Panc1 (cell line): ENCODE measurements at places on chromosomes 4 and X.

DNA sequence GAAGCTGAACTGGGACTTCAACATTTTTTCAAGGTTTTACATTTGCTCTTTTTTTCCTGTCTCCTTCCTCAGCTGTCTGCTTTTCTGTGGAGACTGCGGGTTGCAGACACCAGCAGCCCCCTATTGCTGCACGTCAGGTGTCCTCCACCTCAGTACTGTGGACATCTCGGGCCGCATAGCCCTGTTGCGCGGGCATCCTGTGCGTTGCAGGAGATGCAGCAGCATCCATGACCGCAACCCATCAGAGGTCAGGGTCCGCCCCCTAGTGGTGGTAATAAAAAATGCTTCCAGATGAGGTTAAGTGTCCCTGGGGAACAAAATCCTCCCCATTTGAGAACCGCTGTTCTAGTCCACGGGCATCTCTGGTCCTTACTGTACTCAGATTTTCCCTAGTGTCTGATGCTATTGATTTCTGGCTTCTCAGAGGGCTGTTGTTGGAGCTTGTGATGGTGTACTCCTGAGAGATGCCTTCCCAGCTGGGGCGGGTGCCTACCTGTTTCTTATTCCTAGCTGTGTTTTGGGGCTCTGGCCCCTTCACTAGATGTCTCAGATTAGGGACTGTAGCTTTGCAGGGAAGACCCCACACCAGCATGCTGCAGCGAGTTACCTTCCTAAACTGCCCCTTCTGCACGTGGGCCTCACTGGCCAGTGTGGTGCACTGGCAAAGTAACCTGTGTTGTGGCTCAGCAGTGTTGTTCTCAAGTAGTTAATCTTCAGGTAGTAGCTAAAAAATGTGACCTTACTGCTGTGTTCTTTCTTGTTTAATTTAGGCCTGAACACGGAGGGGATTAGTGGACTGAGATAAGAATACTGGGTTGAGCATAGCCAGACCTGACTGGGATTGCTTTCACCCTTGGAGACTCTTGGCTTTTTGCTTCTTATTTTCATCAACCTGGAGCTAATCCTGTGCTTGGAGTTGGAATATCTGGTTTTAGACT lies 28.2 kb downstream of the NSD2 start:
- peak; percentile 41 for DNase-seq

DNA sequence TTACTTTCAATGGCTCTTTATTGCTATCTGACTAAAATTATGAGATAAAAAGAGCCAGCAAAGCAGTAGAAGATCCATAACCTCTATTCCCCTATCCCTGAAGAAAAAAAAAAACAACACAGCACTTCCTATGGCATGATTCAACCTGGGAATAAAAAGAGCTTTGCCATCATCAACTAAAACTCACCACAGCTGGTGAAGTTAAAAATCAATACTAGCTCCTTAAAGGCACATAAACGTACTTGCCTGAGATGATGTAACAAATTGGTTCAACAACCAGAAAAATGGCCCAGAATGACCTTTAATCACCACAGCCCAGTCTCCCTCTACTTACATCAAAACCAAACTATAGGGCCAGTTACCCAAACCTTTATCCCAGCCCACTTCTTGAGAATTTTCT lies 153.8 kb downstream of the MAML3 start:
- DNase-seq = no peak

- no peak for DNase-seq
Observed at GRCh38 chr4:48047421-48047844, 30.9 kb downstream of the NIPAL1 start.

DNA sequence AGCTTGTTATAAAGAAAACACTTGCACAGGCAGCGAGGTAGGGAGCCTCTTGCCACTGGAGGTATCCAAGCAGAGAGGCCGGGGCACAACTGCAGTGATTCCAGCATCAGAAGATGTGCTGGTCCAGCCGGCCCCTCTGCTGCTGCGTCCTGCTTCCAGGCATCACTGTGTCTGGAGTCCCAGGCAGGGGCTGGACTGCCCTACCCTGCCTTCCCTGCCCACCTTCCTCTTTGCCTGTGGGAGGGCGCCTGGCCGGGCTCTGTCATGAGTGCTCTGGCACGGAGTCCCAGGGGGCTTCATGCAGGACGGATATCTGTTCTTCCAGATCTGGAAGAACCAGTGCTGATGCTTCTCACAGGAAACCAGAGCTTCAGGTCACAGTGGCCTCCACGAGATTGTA lies 187.6 kb upstream of the PSAPL1 start:
- DNase-seq = no peak

GRCh38 chr4:151770154-151770553 lies 9.3 kb upstream of the GATB start:
- no peak for DNase-seq

- DNase-seq = no peak
Observed at GRCh38 chr4:94412019-94412657, 39.6 kb upstream of the PDLIM5 start.

GRCh38 chrX:150874448-150874847 lies 24.0 kb downstream of the CD99L2 start:
- DNase-seq = no peak

- peak; percentile 22 for DNase-seq
Observed at GRCh38 chr4:10157478-10158332, 41.1 kb upstream of the WDR1 start.

GRCh38 chr4:177441803-177442622 lies at the start of gene AGA:
Gene AGA (minus strand): TSS chr4:177442437. CDS start chr4:177442375, 62 bp downstream.
- DNase-seq = peak; percentile 65

- DNase-seq = no peak
Observed at GRCh38 chr4:8819473-8820177, 52.0 kb downstream of the HMX1 start.

GRCh38 chrX:10698318-10698640 lies 77.9 kb upstream of the MID1 start:
- no peak for DNase-seq

GRCh38 chr4:2949782-2950125 lies 13.5 kb downstream of the NOP14 start:
- no peak for DNase-seq

DNA sequence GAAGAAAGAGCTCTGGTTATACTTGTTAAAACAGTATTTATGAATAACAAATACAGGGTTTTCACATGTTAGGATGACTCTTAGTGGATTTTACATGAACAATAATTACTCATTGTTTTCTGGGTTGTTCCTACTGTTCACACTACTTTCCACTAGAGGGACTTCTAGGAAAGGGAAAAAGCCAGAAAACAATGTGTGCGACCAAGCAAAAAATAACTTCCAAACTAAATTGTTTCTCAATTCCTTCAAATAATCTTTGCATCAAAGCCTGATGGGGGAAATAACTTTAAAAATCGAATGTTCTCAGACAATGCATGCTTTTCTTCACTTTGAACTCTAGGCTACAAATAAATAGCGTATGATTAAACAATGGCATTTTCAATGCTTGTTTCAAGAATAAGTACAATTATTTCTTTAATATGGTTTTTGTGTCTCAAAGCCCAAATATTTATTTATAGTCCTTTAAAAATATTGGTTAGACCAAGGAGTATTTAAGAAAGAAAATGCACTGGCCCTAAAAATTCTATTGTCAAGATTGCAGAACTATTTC lies 72.1 kb upstream of the ETNPPL start:
- no peak for DNase-seq

GRCh38 chrX:5771441-5771840 lies 457.2 kb downstream of the NLGN4X start:
- DNase-seq = no peak

- DNase-seq = no peak
Observed at GRCh38 chr4:182369211-182369610, 126.0 kb downstream of the TENM3 start.

GRCh38 chr4:77994194-77994721 lies 62.9 kb upstream of the FRAS1 start:
- no peak for DNase-seq

GRCh38 chr4:94430406-94430805 lies 21.3 kb upstream of the PDLIM5 start:
- DNase-seq = no peak

DNA sequence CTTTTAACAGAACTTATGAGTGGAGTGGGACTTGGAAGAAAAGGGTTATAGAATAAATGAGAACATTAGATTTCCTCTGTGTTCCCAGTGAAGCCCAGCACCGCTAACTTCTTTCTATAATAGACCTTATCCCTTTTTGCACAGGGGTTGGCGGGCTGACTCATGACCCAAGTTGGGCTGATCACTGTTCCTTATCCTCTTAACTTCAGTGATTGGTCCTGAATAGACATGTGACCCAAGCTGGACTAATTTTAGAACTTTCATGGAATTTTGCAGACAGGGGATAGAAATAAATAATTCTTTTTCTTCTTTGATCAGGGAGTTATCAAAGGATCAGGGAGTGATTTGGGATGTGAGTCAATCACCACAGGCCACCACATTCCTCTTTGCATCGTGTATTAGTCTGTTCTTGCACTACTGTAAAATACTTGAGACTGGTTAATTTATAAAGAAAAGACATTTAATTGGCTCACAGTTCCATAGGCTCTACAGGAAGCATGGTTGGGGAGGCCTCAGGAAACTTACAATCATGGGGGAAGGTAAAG lies 75.9 kb downstream of the UCHL1 start:
- DNase-seq = no peak

GRCh38 chr4:147327322-147327721 lies 153.6 kb upstream of the EDNRA start:
- DNase-seq = no peak

DNA sequence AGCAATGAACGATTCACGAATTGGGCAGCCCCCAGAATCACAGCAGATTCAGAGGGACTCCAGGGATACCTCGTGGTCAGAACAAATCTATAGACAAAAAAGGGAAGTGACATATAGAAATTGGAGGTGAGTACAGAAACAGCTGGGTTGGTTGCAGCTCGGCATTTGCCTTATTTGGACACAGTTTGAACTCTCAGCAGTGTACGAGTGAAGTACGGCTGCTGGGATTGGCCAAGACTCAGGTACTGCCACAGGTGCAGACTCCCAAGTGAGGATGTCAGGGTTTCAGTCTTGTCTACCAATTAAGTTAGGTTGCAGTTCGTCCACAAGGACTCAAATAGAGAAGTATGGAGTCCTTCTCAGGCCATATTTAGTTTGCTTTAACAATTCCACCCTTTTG lies 28.2 kb downstream of the HTT-AS start:
- DNase-seq = no peak

GRCh38 chrX:136954930-136955329 lies 74.4 kb upstream of the RBMX start:
- peak; percentile 7 for DNase-seq

- DNase-seq = no peak
Observed at GRCh38 chr4:37780444-37781130, 45.9 kb upstream of the PGM2 start.

DNA sequence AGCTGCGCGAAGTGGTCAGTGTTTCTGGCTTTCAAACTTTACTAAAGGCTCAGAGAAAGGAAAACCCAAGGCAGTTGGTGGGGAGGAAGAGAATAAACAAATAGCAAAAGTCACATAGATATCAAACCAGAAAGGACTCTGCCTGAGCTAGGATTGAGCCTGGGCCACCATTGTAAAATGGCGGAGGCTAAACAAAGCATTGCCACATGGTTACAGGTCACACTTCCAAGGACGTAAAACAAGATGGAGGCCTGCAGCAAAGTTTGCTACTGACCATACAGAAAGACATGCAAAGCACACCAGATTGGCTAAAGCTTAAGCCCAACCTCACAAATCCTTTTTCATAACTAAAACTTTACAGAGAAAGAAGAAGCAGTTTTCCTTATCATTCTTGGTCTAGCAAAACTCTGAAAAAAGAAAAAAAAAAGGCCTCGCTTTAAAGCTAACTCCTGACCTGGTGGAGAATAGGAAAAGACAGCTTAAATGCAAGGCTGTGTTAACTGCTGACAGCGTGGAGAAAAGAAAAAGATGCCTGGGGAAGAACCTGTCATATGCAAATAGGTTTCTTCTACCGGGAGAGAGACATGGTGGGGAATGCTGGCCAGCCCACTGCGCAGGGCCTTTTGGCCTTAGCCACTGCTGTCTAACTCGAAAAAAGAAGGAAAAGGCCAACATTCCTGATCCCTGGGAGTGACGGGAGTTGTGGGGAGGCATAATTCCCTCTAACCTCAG lies 81.8 kb upstream of the SMARCA5 start:
- DNase-seq = no peak

- DNase-seq = no peak
Observed at GRCh38 chr4:38560768-38561558, 103.0 kb upstream of the KLF3 start.
